ENCODE measurements at places on chromosomes 2 and 18. TPM values are rescaled to one million over a fixed set of nuclear protein-coding genes. Genes with fewer than 3 reads are reported as not detected.

Gene HAAO
- total RNA-seq, result not detected

Gene LOXL3
- 0.12 TPM for total RNA-seq

Gene MERTK
- 0.21 TPM for total RNA-seq

Gene PRSS56
- not detected for total RNA-seq

Gene CCDC74B
- total RNA-seq, result 1.7 TPM

Gene LAMA1
- total RNA-seq, result not detected

Data from activated CD4-positive, alpha-beta T cell treated with anti-CD3 and anti-CD28 coated beads, Interleukin-2, amount 10 ng/mL, durations not matched to agents 7 days and 5 days (primary cell).